ENCODE measurements at places on chromosomes 1 and 21.

DNA sequence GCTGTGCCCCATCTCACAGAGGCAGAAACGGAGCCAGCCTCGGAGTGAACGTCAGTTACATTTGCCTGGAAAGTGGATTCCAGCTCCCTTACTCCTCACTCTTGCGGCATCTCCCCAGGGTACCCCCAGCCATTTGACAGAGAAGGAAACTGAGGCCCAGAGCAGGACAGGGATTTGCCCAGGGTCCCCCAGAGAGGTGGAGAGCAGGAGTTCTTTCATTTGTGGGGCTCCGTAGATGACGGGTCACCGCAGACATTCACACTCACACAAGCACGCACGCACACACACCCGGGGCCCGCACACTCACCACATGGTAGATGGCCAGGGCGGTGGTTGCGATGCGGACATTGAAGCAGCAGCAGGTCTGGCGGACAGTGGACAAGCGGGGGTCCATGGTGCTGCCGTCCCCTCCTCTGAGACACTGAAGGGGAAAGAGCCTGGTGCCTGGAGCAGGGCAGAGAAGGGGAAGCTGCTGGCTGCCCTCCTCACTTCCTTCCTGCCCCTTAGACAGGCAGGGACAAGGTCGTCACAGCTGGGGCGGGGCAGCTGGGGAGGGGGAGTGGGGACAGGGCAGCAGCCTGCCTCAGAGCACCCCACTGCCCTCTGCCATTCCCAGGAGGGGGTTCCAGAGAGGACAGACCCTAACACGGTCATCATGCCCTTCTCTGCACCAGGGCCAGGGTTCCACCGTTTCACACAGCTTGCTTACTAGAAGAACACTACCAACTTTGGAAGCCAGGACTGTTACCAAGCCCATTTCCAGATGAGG lies at the start of gene LAPTM5:
TSS of gene LAPTM5 (minus strand) at position 423 of the 769 bp plus-strand sequence. CDS start at position 394, 29 bp downstream.
- DNase-seq, result peak; percentile 60

DNA sequence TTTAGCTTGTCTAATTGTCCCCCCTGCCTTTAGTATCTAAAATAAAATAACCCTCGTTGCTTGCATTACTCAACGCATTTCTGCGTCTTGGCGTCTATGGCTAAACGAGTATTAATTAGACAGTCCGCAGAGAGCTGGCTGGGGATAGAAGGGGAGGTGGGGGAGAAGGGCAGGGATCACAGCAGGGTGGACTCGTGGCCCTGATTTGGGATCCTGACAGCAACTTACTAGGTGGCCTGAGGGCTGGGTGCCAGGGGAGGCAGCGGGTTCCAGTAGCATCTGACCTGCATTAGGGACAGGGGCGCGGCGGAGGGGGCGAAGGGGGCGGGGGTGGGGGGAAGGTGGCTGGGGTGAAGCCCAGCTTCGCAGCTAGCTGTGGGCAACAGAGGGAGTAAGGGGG lies 1.1 kb upstream of the BACE2 start:
- no peak for DNase-seq

GRCh38 chr1:168974117-168974516 lies 132.4 kb upstream of the ATP1B1 start:
- no peak for DNase-seq

GRCh38 chr21:29763674-29764073 lies 176.1 kb downstream of the GRIK1 start:
- DNase-seq, result no peak

Measured in stimulated activated CD4-positive, alpha-beta T cell treated with anti-CD3 and anti-CD28 coated beads, Interleukin-2, amount 100 ng/mL, for 24 hours (primary cell).